Esophagus mucosa (tissue), 1 donor: ENCODE measurements at places on chromosomes 2 and 18. TPM values are rescaled to one million over a fixed set of nuclear protein-coding genes. Genes with fewer than 3 reads are reported as not detected.

Gene MARS2
- 5.7 TPM for total RNA-seq

Gene LGALSL
- 35.8 TPM for total RNA-seq

Gene NAT8
- total RNA-seq = not detected

Gene ALPG
- total RNA-seq = not detected

Gene CYP27A1
- total RNA-seq = 4.9 TPM

Gene RAB6C
- not detected for total RNA-seq

Gene PIK3C3
- 23.1 TPM for total RNA-seq

GRCh38 chr18:62285281-62285680 lies 39.8 kb upstream of the TNFRSF11A start:
- no peak for ATAC-seq

- ATAC-seq = peak; percentile 95
These were observed 18.0 kb downstream of the LRP1B start for GRCh38 chr2:142112757-142113221.

GRCh38 chr2:158953454-158953853 lies 15.0 kb upstream of the TANC1 start:
- ATAC-seq = no peak

- no peak for ATAC-seq
These were observed 23.7 kb downstream of the KIAA2012 start for GRCh38 chr2:202096736-202097135.

DNA sequence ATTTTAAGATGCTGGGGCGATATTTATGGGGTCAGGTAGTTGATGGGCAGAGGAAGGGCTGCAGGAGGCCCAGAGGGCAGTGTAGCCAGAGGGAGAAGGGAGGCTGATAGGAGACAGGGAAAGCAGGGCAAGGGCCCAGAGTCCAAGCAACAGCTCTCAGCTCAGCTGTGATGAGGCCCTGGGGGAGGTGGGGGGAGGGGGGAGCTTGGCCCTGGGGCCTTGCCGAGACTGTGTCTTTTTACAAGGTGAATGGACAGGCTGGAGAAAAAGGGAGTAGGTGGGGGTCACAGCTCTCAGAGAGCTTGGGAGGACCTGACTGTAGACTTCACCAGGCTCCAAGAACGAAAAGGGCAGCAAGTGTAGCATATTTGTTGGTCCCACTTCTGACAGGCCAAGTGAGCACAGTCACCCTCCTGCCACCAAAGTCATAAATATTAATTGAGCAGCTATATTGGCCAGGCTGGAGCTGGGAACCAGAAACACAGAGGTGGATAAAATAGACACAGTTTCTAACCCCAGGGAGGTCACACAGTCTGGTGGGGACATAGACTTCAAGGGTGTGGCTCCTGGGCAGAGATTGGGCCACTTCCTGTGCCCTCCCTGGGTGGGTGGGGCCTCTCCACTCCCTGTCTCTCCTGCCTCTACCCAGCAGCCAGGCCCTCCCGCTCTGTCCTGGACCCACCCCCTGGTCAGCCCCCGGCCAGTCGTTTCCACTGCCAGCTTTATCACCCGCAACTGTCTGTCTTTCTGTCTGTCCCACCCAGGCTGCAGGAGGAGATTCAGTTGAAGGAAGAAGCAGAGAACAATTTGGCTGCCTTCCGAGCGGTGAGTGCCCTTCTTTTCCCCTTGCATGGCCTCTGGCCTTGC lies 1.4 kb downstream of the DES start:
- no peak for ATAC-seq

- no peak for ATAC-seq
These were observed 14.3 kb downstream of the KCNH7 start for GRCh38 chr2:162824304-162824703.

- no peak for ATAC-seq
These were observed 295.1 kb upstream of the RAB12 start for GRCh38 chr18:8314124-8314523.

- no peak for ATAC-seq
These were observed 262.5 kb downstream of the KCNJ3 start for GRCh38 chr2:154960802-154961583.

GRCh38 chr18:3626929-3627458 lies 177.0 kb downstream of the TGIF1 start:
- no peak for ATAC-seq

DNA sequence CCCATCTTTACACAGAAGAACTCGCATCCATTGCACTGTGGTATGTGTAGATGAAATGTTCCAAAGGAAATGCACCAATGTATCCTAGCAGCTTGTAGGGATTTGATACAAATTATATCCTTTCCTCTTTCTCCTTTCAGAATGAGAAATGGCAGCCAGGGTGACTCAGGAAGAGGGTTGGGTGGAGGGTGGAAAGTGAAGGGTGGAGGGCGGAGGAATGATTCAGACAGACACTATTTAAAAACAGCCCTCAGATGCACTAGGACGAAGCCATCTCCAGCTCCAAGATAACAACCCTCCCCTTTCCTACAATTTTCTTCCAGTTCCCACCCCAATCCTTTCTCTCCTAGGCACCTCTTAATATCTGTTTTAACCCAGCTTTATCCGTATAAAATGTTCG lies 96.2 kb upstream of the STK39 start:
- peak; percentile 38 for ATAC-seq

DNA sequence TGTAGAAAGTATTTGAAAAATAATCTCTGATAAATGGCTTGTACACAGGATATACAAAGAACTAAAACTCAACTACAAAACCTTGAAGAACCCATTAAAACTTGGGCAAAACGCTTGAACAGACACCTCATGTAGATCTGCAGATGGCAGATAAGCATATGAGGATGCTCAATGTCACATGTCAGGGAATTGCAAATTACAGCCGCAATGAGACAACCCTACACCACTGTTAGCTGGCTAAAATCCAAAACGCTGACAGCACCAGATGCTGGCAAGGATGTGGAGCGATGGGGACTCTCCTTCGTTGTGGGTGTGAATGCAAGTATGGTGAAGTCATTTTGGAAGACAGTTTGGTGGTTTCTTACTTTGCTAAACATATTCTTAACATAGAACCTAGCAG lies 53.7 kb downstream of the SNTG2 start:
- ATAC-seq = no peak

GRCh38 chr18:50203801-50204604 lies 9.1 kb upstream of the MYO5B start:
- peak; percentile 55 for ATAC-seq

- no peak for ATAC-seq
These were observed 498 bp downstream of the ITGAV start for GRCh38 chr2:186590350-186590758.

DNA sequence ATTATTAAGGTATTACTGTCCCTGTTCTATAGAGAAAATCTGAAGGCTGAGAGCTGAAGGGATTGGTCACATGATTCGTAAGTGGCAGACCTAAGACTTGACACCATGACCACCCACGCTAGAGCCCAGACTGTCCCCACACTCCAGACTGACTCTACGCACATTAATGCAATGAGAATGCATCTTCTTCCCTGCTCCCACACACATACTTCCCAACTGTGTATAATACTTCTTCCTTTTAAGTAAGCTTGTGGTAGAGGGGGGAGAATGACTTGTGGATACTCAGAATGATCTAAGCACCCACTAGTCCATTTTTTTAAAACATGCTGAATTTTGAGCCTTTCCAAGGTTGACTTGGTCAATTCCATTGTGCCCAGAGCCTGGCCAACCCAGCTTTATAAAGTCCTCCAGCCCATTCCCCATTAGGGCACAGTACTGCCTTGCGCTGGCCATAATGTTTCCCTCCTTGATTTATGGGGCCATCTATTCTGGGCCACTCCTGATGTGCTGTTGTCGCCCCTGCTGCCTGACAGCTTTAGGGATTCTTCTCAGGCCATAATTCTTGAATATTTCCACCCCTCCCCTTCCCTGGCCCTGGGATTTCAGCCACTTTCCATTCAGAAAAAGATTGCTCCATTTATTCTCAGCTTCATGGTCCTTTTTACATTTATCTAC lies 28.7 kb downstream of the ALK start:
- no peak for ATAC-seq

DNA sequence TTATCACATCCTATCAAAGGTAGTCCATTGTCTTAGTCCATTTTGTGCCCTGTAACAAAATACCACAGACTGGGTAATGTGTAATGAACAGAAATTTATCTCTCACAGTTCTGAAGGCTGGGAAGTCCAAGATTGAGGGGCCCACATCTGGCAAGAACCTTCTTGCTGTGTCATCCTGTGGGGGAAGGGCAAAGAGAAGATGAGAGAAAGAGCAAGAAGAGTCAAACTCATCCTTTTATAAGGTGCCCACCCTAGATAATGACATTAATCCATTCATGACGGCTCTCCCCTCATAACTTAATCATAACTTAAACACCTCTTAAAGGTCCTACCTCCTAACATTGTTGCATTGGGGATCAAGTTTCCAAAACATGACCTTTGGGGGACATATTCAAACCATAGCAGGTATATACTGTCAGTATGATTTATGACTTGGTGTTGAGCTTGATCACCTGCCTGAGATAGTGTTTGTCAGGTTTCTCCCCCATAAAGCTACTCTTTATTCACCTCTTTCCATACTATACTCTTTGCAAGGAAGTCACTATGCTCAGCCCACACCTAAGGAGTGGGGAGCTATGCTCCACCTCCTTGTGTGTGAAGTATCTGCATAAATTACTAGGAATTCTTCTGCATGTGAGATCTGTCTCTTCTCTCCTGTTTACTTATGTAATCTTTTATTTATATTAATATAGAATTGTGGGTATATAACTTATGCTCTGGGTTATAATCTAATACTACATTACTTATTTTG lies 5.2 kb upstream of the MAP3K2 start:
- no peak for ATAC-seq

GRCh38 chr18:76667603-76668002 lies 154.8 kb upstream of the ZNF236 start:
- no peak for ATAC-seq

DNA sequence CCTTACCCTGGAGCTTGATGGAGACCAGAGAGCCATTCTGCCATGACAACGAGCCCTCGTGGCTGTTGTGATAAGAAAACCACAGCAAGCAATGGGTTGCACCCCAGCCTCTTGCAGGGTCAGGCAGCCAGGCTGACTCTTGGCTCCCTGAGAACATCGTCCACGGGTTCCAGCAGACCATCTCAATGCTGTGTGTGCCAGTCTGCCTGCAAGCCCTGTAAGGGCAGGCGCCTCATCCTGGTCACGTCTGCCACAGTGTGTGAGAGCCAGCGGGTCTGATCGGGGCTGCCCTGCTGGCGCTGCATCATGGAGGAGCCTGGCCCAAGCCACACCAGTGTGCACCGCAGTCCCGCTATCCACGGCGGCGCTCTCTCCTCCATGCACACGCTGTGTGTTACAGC lies 71.0 kb upstream of the MGAT4A start:
- no peak for ATAC-seq

DNA sequence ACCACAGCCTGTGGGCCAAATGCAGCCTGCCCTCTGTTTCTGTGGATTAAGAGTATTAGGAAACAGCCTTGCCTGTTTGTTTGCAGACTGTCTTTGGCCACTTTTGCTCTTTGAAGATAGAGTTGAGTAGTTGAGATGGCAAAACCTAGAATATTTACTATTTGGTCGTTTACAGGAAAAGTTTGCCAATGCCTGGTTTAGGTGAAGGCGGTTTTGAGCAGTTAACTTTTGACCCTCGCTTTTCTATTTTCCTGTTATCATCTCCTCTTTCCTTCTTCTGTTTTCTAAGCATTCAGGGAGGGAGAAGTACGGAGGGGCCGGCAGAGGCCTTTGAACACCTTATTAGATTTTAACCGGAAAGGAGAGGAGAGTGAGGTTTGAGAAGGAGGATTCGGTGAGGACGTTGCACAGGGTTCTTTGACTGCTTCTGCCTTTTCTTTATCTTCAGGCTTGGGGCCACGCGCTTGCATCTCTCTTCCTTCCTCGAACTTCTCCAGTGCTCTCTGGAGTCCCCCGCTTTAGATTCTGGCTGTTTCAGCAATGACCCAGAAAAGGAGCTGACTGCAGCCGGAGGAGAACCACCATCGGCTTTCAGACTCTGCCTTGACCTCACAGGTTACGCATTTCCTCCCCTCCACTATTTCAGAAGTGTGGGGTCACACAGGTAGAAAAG lies 39.2 kb downstream of the IL1R2 start:
- no peak for ATAC-seq

DNA sequence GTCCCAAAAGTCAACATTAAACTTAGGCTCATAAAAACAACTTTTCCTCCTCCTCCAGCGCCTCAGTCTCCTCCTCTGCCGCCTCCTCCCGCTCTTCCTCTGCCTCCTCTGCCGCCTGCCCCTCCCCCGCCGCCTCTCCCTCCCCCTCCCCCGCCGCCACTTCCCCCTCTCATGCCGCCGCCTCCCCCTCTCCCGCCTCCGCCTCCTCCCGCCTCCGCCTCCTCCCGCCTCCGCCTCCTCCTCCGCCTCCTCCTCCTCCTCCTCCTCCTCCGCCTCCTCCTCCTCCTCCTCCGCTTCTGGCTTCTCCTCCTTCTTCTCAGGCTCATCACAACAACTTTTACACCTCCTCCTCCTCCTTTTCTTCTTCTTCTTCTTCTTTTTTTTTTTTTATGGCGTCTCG lies 599.9 kb downstream of the TMEM182 start:
- no peak for ATAC-seq

DNA sequence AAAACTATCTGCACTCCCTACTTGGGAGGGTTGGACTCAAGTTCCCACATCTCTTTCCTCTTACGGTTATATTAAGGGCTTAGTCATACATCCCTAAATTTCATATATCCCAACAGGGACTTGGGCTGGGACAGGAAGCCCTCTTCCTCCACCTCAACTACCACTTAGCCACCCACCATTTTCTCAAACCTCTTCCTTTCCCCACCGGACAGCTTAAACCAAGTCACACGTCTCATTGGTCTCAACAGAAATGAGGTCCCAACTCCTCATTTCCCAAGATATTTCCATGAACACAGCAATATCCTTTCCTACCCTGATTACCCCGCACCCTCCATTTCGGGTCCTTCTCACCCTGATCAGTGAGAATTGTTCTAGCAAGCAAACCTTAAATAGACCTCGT lies 736 bp downstream of the ZSCAN30 start:
- no peak for ATAC-seq
